ENCODE measurements at places on chromosomes 2 and 18.

GRCh38 chr2:240782886-240783818, 36.9 kb downstream of the KIF1A start:
- peak; percentile 55 for DNase-seq

- DNase-seq: no peak
Measured at GRCh38 chr2:138474100-138474825, 27.3 kb upstream of the SPOPL start.

DNA sequence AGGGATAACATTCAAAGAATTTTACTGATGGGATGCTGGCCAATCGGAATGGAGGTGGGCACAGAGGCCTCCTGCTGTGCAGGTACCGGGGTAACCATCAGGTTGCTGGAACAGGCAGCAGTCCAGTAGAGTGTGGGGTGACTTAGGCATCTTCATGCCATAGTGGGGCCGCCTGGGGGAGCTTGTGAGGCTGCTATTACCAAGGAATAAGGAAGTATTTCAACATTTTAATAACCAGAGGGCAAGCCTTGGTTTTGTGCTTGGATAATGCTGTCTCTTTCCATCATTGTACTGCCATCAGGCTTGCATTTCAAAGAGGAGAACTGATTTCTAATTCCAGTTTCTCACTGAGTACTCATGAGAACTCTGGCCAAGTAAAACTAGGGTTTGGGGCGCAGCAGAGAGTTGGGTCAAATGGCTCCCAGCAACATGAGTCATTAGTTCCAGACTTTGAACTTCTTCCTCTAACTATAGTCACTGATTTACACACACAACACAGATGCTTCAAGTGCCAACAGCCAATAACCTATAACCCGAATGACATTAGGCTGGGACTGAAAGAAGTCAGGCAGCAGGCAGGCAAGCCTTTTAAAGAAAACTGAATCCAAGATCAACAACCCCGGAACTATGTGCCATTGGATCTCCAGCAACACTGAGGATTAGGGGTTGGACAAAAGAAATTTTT, 56.1 kb upstream of the FHL2 start:
- DNase-seq: peak; percentile 58

GRCh38 chr2:71063216-71063615, 5.2 kb upstream of the NAGK start:
- DNase-seq: no peak

DNA sequence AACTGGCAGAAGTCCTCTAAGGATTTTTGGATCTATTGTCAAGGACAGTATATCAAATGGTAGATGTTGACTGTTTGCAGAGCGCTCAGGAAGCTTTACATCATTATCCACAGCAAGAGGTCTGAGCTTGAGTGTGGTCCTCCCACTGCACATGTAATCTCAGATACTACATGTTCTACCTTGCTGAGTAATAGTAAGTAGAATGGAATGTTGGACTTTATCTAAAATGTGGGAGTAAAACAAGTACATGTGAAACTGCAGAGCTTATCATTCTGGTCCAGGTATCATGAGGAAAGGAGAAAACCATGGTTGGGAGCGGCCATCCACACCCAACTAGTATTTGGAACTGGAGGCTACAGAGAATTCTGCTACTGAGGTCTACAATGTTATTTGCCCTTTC, 19.3 kb upstream of the CD28 start:
- no peak for DNase-seq

DNA sequence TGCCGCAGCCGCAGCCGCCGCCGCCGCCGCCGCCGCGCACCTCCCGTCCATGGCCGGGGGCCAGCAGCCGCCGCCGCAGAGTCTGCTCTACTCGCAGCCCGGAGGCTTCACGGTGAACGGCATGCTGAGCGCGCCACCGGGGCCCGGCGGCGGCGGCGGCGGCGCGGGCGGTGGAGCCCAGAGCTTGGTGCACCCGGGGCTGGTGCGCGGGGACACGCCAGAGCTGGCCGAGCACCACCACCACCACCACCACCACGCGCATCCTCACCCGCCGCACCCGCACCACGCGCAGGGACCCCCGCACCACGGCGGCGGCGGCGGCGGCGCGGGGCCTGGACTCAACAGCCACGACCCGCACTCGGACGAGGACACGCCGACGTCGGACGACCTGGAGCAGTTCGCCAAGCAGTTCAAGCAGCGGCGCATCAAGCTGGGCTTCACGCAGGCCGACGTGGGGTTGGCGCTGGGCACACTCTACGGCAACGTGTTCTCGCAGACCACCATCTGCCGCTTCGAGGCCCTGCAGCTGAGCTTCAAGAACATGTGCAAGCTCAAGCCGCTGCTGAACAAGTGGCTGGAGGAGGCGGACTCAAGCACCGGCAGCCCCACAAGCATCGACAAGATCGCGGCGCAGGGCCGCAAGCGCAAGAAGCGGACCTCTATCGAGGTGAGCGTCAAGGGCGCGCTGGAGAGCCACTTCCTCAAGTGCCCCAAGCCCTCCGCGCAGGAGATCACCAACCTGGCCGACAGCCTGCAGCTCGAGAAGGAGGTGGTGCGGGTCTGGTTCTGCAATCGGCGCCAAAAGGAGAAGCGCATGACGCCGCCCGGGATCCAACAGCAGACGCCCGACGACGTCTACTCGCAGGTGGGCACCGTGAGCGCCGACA, 2.4 kb downstream of the POU3F3 start:
- no peak for DNase-seq

DNA sequence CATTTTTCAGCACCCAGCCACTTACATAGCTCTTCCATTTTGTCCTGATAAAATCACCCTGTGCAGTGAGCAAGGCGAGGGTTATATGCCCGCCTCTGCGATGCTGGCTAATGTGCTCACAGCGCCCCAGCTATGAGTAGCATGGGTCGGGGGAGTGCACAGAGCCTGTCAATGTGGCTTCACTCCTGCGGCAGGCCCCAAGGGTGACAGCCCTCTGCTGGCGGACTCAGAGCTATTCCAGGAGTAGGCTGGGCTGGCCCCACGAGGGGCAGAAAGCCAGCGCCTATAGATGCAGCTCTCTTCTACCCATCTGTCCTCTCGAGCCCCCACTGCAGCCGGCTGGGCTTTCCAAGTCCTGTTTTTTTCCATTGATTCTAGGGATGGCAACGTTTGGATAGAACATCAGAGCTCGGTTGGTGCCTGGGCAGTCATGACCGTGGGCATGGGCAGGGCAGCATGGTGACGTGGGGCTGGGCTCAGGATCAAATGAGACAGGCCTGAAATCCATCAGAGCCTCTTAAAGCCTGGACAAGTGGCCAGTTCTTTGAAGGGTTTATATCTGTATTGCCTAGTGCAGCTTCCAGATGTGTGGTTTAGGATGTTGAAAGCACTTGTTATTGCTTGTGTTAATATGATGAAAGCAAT, 134.7 kb downstream of the MCFD2 start:
- peak; percentile 68 for DNase-seq

GRCh38 chr2:171238946-171239345, 78.3 kb upstream of the TLK1 start:
- DNase-seq: no peak

DNA sequence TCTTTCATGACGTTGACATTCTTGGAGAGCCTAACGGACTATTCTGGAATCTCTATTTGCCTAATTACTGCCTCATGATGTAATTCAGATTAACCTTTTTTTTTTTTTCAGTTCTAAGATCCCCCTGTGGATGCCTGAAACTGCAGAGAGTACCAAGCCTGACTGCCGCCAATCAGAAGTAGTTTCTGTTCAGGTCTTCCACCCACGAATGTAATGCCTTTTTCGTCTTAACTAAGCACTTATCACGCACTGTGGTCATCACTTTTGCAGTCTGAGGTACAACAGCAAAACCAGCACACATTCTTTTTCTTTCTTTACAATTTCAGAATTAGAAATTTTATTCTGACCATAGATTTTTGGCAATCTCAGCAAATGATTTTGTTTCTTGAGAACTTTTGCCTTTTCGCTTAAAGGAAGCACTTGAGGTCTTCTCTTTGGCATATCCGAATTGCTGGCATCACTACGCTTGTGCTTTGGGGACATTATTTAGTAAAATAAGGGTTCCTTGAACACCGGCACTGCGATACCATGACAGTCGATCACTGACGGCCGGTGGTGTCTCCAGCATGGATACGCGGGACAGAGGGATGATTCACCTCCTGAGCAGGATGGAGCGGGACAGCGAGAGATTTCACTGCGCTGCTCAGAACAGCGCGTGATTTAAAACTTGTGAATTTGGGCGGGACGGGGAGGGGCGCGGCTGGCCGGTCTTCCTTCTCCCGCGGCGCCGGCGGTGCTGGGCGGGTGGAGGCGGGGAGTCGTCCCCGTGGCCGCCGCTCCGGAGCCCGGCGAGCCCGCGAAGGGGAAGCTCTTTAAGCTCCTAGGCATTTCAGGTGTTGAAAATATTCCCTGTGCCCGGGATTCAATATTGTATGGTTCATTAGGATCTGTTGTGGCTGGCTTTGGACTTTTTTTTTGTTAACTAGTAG, 32.0 kb upstream of the GPR55 start:
- DNase-seq: peak; percentile 39

DNA sequence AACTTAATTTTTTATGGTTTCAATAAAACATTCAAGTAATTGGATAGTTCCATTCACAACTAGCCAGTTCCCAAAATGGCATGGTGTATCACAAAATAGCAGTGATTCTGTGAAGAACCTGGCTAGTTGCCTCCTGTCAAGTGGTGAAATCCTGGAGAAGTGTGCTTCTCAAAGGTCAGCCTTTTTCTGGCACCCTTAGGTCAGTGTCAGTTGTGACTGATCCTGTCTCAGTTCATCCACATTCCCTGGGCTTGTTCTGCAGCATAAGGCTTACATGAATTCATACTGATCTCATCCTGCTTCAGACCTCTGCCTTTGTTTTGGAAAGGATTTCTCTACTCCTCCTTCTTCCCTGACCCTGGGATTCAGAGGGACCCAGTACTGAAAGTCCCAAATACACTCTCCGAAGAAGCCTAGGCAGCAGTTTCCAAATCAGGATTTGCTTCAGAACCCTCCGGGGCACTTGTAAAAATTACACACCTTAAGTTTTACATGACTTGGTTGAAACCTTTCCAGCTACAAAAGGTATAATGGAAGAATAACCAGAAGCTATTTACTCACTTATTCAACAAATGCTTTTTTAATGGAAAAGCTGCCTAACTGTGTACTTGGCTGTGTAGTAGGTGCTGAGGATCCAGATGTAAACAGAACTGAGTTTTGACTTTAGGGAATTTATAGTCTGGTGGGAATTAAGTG, 11.0 kb downstream of the MAP3K20 start:
- DNase-seq: no peak

- DNase-seq: no peak
Measured at GRCh38 chr2:156346731-156347130, 14.2 kb upstream of the NR4A2 start.

- no peak for DNase-seq
Measured at GRCh38 chr2:208570851-208571763, 164.5 kb downstream of the PTH2R start.

DNA sequence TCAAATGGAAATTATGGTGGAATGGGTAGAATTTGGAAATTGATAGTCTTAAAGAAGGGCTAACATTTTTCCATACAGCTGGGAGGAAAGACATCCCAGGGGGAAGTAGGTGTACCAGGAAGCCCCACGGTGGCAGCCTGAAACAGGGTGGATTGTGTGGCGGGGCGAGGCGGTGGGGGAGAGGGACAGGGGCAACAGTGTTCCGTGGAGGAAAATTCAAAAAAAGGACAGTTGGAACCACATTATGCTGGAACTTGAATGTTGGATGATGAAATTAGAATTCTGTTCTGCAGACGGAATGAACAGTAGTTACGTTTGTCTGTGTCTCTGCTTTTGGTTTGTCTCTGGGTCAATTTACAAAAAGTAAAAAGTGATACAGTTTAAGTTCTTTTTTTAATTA, 10.6 kb upstream of the CIB4 start:
- DNase-seq: no peak

DNA sequence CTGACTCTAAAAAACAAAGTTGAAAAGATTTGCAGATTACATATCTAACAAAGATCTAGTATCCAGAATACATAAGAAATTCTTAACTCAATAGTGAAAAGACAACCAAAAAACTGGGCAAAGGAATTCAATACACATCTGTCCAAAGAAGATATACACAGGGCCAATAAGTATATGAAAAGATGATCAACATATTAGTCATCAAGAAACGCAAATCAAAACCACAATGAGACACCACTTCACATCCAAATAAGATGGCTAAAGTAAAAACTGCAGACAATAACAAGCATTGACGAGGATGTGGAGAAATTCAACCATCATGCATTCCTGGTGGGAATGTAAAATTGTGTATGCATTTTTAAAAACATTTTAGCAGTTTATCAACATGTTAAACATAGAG, 256.0 kb downstream of the EIPR1 start:
- no peak for DNase-seq

GRCh38 chr2:177169810-177170514, 42.6 kb upstream of the HNRNPA3 start:
- no peak for DNase-seq

DNA sequence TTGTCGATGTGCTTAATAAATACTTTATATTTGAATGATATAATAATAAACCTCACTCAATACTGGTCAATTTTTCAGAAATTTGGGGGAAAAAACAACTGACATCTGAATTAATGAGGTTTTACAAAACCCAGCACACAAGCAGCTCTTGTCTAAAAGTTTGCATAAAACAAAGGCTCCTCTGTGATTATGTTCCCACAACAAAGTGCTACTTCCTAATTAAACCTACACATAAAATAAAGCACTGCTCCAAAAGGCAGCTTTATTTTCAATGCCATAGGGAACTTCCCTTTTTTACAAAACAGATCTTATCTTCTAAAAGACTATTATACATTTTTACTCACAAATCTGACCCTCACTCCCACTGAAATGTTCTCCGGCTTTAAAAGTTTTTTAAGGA, 47.1 kb downstream of the LAMA1 start:
- DNase-seq: no peak

DNA sequence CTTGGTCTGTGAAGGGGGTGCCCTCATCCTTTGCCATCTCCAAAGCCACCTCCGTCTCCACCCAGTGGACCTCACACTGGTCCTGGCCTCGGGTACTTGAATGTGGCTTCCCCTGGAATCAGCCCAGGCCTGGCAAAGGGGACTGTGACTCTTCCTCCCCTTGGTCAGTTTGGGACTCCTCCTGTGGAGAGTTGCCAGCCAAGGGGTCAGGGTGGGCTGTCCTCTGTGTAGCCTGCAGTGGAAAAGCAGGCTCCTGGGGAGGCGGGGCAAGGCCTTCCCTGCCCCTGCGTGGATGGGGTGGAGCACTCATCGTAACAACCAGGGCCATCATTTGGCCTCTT, 59.8 kb downstream of the INHBB start:
- no peak for DNase-seq

DNA sequence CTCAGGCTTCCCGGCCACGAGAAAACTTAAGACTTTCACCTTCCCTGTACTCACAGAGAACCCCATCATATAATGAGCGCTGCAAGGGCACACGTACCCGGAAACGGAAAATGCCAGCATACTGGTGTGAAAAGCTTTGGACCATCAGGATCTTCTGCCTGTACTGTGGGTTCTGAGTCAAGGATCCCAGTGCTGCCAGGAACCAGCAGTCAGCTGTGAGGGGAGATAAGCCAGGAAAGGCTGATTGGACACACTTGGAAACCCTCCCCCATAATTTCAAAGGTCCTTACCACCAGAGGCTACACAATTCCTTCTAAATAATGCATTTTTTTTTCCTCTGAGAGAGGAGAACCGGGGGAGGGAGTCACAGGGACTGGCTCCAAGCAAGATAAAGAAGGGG, 31.4 kb downstream of the CAPN13 start:
- no peak for DNase-seq

- no peak for DNase-seq
Measured at GRCh38 chr2:58042486-58042970, 4.1 kb upstream of the VRK2 start.

Measured in right cardiac atrium (tissue), 5 donors.